ENCODE measurements at places on chromosomes 2 and 18. TPM values are rescaled to one million over a fixed set of nuclear protein-coding genes. Genes with fewer than 3 reads are reported as not detected.

Gene NRBP1
- total RNA-seq = 118 TPM

Gene RSAD2
- total RNA-seq = 0.13 TPM

Gene ATP6V1C2
- total RNA-seq = 0.28 TPM

Gene TUBA4A
- 314 TPM for total RNA-seq

Gene TNFRSF11A
- total RNA-seq = 11.8 TPM

Gene ALPI
- total RNA-seq = not detected

Gene FBLN7
- total RNA-seq = 0.37 TPM

Gene RAD51AP2
- total RNA-seq = not detected

Gene ST6GAL2
- total RNA-seq = 17.5 TPM

Gene TTR
- total RNA-seq = not detected

Gene QPCT
- total RNA-seq = 21.2 TPM

Gene LAMA1
- 0.17 TPM for total RNA-seq

Gene LOXHD1
- not detected for total RNA-seq

Gene SIX3
- total RNA-seq = 0.39 TPM

Gene DAPL1
- not detected for total RNA-seq

Gene C2orf74
- total RNA-seq = 16.4 TPM

Gene PLEKHH2
- total RNA-seq = 2.3 TPM

Gene VWC2L
- total RNA-seq = not detected

Gene RAB6C
- not detected for total RNA-seq

Gene PDE11A
- total RNA-seq = 0.67 TPM

Gene ACMSD
- total RNA-seq = not detected

Gene DNER
- 11.1 TPM for total RNA-seq

Gene PLCL1
- not detected for total RNA-seq

Gene SIX2
- 0.43 TPM for total RNA-seq

Gene CYP26B1
- total RNA-seq = 12.8 TPM

Gene ANO7
- 2.3 TPM for total RNA-seq

Gene PLEK
- 0.06 TPM for total RNA-seq

Gene SLC14A1
- not detected for total RNA-seq

Gene SCN9A
- total RNA-seq = 4.8 TPM

Gene NLRC4
- 0.08 TPM for total RNA-seq

Gene PROM2
- 0.19 TPM for total RNA-seq

Gene TDRD15
- total RNA-seq = not detected

Gene DGKD
- total RNA-seq = 78.7 TPM

Data from A549 treated with GW870086 at 1 μM for 4 hours (cell line).